Hematopoietic multipotent progenitor cell treated with erythropoietin and hydrocortisone succinate and interleukin-3 and kit ligand, for 4 days (in vitro differentiated cells): ENCODE measurements at places on chromosomes 13 and 19.

DNA sequence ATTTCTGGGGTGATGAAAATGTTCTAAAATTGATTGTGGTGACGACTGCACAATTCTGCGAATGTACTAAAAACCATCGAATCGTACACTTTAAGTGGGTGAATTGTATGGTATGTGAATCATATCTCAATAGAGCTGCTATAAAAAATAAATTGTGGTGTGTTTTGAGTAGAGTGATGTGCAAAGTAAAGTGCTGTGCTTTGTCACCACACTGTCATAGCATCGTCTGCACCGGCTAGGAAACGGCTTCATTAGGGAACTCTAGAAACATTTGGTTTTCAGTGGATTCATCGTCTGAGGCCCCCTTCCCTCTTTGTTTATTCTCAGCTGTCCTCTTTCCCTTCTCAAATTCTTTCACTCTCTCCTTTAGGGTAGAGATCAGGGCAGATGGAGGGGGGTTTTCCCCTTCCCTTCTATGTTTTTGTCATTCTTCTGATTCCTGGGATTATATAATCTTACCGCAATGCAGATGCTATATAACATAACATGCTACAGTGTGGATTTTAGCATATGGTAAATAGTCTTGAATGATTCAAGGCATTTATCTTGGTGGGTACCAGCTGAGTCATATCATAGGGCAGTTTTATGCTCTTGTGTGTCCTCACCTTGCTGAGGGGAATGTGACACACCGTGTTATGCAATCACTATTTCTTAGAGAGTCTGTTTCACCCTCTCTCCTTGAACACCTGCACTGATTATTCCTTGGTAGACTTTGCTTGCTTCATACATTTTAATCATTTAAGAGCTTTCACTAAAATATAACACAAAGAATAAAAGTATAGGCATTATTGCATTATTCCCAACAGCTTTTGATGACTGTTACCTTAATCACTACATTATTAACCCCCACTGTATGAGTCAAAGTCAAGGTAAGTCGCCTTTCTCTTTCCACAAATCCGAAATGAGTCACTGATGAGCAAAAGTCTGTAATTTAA is 239.4 kb downstream of the DCLK1 start:
- DNase-seq: no peak

GRCh38 chr19:2428321-2428690 is 920 bp upstream of the TIMM13 start:
- DNase-seq: no peak

- DNase-seq: peak; percentile 81
These were observed 64.1 kb downstream of the ZNF429 start for GRCh38 chr19:21569494-21569865.

DNA sequence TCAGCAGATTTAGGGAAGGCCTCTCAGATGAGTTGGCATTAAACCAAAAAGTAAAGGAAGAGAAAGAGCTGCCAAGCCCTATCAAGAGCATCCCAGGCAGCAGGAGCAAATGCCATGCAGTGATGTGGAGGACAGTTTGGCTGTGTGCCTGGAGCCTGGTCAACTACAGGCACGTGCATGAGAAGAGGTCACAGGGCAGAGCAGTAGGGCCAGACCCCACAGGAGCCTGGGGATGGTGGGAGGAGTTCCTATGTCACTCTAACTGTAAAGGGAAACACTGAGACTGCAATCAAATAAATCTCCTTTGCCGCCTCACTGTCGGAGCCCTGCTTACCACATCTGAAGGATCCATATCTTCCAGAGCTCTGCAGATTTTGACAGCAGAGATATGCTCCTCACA is 240.5 kb downstream of the ENOX1 start:
- peak; percentile 79 for DNase-seq
